ENCODE measurements at places on chromosomes 16 and 17.

- no peak for DNase-seq
Measured at GRCh38 chr16:28981517-28981916, 3.3 kb upstream of the LAT start.

GRCh38 chr17:7017827-7018200 lies 5.0 kb upstream of the BCL6B start:
- DNase-seq, result no peak

DNA sequence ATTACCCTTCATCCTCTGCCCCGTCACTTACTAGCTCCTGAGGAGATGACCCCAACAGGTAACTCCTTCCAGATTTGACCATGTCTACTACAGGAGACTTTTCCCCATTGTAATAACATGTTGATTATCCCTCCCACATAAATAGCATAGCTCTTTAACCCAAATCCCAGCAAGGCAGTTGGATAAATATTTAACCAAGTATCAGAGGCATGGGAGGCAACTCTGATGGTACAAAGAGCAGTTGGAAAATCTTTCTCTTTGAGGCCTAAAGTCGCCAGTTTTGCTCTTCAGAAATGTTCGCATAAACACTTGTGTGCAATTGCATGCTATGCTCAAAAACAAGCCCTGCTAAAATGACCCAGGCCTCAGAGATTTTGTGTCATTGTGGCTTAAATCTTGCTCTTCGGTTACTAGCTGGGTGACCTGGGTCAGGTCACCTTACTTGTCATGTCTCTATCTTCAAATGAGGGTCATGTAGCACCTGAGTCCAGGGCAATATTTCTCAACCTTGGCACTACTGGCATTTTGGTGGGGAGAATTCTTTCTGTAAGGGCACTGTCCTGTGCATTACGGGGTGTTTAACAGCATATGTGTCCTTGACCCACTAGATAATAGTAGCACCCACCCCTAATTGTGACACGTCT lies 48.8 kb downstream of the HSD17B2 start:
- no peak for DNase-seq

- DNase-seq, result no peak
Measured at GRCh38 chr17:42853004-42853403, 2.0 kb downstream of the AOC3 start.

- DNase-seq, result peak; percentile 14
Measured at GRCh38 chr17:142102-142661, 4.8 kb downstream of the SCGB1C2 start.

DNA sequence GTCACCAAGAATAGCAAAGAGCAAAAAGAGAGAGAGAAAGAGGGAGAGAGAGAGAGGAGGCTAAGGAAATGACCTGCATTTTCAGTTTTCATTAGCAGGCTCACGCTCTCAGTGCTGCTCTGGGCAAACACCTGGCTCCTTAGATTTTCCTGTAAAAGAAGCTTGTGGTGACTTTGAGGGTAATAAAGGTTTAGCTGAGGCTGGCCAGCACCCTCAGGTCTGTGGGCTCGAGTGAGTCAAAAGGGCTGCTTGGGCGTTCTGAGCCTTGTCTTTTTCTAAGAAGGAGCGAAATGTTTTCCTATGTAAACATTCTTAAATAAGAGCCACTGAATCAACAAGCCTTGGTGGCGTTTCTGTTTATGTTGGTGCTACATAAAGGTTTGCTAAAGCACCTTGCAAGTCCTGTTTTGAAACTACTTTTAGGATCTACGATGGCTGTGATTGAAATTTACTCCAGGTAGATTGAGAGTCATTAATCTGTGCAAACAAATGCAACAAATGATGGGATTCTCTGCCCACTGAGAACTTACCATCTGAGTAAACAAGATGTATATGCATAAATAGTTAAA lies 38.8 kb downstream of the SHISA6 start:
- no peak for DNase-seq

GRCh38 chr16:53132406-53132805 lies 77.6 kb downstream of the CHD9 start:
- no peak for DNase-seq

- DNase-seq, result no peak
Measured at GRCh38 chr17:36185416-36185815, 9.0 kb upstream of the TBC1D3B start.

GRCh38 chr17:63452046-63452961 lies 6.2 kb upstream of the CYB561 start:
- peak; percentile 82 for DNase-seq

DNA sequence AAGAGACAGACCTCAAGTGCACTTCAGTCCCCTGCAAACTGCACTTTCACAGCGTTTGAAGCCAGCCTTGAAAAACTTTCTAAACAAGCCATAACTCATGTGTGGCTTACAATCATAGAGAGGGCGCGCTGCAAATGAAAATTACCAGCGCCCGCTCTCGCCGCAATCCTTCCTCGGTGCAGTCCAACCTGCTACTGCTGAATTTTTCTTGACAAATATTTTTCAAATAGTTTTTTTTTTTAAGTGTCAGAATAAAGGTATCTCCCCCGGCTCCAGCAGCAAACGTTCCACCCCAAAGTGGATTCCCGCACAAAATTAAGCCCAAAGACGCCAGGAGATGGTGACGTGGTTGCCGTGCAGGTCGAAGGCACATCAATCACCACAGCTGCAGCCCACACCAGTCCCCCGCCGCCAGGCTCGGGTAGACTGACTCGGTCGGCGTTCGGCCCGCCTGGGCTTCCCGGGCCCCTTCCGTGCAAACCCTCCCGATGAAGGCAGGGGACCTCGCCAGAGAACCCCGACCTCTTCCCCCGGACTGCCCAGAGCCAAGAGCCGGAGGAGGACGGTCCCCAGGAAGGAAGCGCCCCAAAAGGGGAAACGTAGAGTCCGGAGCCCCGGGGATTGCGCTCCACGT lies 630 bp downstream of the GRB2 start:
- peak; percentile 43 for DNase-seq

GRCh38 chr17:70668276-70668937 lies 499.1 kb downstream of the KCNJ2 start:
- DNase-seq, result peak; percentile 70

- DNase-seq, result no peak
Measured at GRCh38 chr17:28041844-28042656, 427 bp upstream of the NLK start.

DNA sequence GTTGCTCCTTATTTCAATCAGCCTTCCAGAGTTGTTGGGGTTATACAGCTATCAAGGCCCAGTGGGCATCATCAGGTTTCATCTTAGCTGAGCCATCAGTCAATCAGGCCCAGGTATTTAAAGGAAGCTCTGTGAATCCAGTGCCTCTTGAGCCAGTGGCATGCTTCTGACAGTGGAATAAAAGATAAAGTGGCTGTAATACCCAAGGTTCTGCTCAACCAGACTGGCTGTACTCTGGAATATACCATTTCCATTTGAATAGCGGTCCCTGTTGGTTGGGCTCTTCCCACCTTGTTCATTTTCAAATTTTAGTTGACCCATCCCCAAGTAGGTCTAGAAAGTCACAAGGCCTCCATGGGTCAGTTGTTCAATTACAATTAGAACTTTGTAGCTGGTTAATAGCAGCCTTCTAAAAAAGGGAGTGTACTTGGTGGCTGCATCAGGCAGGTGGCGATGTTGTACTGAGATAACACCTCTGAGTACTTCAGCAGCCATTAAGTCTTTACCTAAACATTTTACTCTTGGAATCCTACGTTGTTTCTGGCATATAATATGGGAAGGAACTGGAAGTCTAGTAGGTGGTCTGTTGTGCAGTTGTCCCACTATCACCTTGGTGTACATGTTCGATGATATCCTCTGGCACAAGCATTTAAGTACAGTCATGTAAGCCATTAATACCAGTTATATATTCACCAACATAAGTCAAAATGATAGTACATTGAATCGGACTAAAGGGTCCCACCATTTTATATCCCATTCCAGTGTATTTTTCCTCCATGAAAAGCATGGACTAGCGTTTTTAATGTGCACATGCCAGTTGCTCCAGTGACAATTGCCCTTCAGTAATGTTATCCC lies 294.1 kb downstream of the BCAS3 start:
- peak; percentile 66 for DNase-seq

DNA sequence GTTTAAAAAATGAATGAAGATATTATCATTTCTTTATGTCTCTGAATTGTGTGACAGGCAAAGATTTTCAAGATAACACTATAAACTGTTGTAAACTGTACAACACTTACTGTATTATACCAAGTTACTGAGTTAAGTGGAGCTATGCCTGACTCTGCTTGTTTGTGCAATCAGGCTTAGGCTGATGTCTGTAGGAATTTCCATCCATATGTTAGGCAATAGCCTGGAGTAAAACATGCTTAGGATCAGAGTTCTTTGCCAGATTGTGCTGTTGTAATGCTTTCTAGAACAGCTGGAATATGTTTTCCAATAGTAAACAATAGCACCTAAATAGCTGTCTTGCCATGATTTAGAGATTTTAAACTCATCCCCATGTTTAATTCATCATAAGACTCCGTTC lies 1496.7 kb downstream of the CDH11 start:
- no peak for DNase-seq

DNA sequence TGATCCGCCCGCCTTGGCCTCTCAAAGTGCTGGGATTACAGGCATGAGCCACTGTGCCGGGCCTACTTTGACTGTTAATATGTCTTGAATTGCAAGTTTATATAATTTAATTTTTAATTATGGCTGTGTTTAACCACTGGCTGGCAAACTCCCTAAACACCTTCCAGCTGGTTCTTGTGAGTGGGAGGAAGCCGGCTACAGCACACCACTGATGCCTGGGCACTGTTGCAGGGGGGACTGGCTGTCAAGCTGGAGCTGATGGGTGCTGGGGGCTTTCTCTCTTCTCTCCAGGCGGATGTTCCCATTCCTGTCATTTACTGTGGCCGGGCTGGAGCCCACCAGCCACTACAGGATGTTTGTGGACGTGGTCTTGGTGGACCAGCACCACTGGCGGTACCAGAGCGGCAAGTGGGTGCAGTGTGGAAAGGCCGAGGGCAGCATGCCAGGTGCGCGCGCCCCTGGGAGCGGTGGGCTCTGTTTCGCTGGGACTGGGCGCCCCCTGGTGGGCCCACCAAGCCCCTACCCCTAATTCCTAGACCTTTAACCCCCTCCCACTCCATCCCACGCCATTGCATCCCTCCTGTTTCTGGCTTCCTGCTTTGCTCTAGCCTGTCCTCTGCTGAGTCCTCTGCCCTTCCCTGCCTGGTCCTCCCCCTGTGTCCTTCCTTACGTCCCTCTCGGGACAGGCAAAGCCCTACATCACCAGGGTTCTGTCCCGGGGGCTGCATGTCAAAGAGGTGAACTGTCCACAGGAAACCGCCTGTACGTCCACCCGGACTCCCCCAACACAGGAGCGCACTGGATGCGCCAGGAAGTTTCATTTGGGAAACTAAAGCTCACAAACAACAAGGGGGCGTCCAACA lies 9.5 kb downstream of the TBX21 start:
- DNase-seq, result no peak

GRCh38 chr17:57935833-57936807 lies 19.1 kb downstream of the CUEDC1 start:
- DNase-seq, result no peak

DNA sequence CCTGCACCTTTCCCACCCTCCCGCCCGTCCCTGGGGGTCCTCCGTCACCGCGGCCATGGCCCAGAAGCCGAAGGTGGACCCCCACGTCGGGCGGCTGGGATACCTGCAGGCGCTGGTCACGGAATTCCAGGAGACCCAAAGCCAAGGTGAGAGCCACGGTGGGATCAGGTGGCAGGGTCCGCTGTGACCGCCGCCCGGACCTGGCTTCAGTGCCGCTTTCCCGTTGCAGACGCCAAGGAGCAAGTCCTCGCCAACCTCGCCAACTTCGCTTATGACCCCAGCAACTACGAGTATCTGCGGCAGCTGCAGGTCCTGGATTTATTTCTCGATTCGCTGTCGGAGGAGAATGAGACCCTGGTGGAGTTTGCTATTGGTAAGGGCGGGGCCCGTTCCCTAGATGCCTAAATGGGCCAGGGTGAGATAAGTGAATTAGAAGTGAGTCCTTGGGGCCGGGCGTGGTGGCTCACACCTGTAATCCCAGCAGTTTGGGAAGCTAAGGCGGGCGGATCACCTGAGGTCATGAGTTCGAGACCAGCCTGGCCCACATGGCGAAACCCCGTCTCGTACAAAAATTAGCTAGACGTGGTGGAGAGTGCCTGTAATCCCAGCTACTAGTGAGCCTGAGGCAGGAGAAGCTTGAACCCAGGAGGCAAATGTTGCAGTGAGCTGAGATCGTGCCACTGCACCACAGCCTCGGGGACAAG lies 617 bp downstream of the ARMC7 start:
- peak; percentile 37 for DNase-seq

DNA sequence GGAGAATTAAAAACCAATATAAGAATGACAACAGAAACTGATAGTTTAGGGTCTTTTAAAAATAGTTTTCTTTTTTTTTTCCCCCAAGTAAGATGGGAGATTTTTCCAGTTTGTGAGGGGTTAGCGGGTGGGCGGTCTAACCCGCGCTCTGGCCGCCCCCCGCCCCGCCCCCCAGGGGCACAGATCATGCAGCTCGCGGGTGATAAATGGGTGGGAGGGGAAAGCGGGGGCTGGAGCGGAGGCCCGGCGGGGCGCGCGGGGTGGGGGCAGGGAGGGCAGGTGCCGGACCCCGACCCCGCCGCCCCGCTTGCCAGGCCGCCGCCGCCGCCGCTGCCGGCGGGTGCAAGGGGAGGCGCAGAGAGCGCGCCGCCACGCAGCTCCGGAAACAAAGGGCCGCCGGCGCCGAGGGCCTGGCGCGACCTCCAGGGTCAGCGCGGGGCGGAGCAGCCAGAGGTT lies 60.1 kb upstream of the GSE1 start:
- DNase-seq, result no peak

Measured in Peyer's patch (tissue), 4 donors.